ENCODE measurements at places on chromosomes 13 and 19.

GRCh38 chr13:43364210-43365038 is 341.0 kb downstream of the DNAJC15 start:
- peak; percentile 44 for DNase-seq

GRCh38 chr13:114099191-114099590 is 33.2 kb downstream of the RASA3 start:
- DNase-seq = peak; percentile 82

GRCh38 chr19:38333245-38333644 is 2.4 kb upstream of the CATSPERG start:
- no peak for DNase-seq

DNA sequence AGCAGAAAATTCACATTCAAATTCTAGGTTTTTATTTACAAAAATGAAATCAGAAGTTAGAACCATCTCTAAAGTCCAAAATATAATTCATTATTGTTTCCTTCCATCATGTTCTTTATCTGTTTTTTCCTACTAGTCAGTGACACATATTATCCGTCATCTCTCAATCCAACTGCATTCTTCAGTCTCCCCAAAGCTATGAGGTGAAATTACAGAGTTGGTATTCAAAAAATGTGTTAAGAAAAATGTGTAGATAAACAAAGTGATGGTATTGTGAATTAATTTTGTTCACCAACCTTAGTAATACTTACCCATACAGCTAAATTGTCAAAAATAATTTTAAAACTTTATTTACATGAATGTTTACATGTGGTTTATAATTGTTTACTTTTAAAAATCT is 448.7 kb upstream of the MIR17HG start:
- DNase-seq = no peak

GRCh38 chr13:79740991-79741390 is 260.0 kb downstream of the NDFIP2 start:
- DNase-seq = no peak

DNA sequence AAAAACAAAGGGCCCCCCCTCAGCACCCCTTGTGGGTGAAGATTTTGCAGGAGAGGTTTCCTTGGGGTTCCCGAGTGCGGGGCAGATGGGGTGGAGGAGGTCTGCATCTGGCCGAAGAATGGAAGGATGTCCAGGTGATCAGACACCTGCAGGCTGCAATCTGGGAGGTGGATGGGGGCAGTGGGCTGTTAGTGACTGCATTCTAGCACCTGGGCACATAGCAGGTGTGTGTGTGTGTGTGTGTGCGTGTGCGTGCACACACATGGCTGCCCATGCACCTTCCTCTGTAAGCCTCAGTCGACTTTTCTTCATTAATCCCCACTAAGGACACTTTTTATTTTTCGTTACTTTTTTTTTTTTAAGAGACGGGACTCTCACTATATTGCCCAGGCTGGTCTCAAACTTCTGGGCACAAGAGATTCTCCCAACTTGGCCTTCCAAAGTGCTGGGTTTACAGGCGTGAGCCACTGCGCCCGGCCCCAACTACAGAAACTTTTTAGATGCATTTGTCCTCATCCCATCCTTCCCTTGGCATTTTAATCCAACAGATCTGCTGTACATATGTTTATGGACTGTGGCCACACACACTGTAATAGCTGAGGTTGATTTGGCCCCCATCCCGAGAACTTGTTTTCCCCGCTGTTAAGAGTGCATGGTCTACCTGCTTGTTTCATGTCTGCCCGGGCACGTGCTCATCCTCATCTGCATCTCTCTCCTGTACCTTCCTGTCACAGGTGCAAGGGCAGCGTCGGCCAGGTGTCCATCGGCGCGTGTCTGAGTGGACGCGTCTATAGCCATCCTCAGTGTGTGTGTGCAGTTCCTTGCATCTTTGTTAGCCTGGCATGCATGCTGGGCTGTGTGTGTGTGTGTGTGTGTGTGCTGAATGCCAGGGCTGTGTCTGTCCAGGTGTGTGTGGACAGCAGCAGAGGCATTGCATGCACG is 731 bp downstream of the MAG start:
- no peak for DNase-seq

DNA sequence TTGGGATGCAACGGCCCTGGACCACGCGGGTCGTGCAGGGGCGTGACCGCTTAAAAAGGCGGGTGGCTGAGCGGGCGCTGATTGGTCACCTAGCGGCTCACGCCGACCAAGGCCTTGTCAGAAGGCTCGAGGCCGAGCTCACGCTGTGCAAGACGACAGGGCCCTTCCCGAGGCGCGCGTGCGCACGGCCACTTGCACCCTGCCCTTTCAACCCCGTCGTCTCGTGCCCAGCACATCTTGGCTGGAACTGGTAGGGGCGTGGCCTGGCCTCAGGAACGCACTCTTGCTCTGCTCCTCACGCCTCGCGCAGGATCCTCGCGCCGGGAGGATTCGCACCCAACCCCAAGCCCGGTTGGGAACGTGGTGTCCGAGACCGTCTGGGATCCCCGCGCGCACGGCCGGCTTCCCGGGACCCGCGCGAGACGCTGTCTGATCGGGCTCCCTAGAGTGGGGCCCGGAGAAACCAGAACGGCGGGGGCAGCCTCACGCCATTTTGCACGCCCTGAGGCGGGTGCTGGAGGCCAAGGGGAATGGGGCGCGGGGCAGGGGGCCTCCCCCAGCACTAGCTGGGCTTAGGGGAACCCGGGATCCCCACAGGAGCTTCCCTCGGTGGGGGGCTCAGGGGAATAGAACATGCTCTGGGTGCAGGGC is at the start of gene MEIOSIN:
Gene MEIOSIN (plus strand): TSS at position 280 of the 651 bp plus-strand sequence. CDS start 1,938 bp downstream, outside the sequence.
- DNase-seq = no peak

DNA sequence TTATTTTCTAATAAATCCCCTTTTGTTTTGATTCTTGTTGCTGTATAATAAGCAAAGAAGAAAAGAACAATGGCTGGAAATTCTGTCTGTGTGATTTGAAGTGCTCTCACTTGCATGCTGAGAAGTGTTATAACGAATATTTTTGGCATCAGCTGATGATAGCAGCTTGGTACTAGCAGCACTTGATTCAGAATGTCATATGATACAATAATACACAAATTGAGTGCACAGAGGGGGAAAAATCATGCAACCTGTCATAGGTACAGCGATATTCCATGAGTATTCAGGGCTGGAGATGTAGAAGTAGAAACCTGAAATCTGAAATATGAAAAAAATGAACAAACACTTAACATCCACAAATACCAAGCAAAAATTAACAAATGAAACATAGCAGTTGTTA is 108.1 kb downstream of the FGF14 start:
- no peak for DNase-seq

DNA sequence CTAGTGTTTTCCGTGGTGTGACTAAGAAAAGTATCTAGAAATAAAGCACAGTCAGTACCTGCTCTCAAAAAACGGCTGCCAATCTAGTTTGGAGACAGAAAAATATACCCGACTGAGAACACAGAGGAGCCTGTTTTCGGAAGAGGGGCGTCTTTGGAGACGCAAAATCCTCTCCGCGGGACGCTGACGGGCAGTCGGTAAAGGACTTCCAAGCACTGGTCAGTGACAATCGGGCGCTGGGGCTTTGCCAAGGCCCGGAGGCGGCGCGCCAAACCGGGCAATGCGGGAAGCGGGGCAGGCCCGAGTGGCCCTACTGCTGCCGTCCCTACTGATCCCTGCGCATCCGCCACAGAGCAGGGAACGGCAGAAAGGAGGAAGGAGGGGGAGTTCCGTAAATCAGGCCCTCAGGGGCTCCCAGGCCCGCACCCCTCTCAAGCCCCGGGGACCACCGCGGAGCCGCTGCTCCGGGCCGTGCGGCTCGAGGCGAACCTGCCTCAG is 588 bp upstream of the DPY19L3 start:
- DNase-seq = no peak

GRCh38 chr13:109592770-109593169 is 193.6 kb downstream of the IRS2 start:
- DNase-seq = no peak

DNA sequence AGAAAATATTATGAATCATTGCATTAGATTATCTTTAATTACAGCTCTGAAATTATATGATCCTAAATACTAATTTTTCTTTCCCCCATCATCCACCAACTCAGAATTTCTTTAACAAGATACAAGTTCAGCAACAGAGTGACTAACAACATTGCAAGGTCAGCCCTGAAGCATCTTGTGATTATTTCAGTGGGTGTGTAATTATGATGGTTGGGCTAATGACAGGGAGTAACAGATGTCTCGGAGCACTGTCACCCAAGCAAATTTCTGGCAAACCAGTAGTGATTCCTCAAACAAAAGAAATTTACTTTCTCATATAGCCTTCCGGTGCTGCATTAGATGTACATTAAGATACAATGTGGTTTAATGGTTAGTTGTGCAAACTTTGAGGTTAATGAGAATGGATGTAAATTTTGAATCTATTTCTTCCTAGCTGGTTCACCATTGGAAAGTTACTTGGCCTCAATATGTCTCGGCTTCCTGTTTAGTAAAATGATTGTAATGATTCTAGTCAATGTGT is 238.9 kb downstream of the ITGBL1 start:
- DNase-seq = peak; percentile 41

GRCh38 chr13:64819081-64819480 is 2411.1 kb downstream of the PCDH9 start:
- DNase-seq = peak; percentile 14

Measured in NCI-H1417 (cell line).